HepG2 (cell line): ENCODE measurements at places on chromosomes 4 and X.

- DNase-seq = no peak
Measured at GRCh38 chr4:179292468-179292867, 1850.2 kb upstream of the AGA start.

DNA sequence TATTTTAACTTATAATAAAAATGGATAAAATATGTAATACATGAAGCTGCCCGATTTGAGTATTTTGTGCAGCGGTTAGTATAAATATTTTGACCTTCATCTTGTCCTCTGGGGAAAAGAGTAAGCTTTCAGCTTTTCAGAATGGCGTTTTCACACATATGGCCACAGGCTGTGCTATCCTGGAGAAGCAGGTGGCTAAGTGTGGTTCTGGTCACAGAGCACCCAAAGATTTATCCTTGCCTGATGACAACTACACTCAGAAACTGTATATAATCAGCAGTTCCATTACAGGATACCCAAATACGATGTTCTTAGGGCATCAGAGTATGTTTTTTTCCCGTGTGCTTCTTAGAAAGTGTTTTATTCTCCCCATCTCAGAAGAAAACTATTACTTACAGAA is 42.3 kb upstream of the ANK2 start:
- DNase-seq = no peak

DNA sequence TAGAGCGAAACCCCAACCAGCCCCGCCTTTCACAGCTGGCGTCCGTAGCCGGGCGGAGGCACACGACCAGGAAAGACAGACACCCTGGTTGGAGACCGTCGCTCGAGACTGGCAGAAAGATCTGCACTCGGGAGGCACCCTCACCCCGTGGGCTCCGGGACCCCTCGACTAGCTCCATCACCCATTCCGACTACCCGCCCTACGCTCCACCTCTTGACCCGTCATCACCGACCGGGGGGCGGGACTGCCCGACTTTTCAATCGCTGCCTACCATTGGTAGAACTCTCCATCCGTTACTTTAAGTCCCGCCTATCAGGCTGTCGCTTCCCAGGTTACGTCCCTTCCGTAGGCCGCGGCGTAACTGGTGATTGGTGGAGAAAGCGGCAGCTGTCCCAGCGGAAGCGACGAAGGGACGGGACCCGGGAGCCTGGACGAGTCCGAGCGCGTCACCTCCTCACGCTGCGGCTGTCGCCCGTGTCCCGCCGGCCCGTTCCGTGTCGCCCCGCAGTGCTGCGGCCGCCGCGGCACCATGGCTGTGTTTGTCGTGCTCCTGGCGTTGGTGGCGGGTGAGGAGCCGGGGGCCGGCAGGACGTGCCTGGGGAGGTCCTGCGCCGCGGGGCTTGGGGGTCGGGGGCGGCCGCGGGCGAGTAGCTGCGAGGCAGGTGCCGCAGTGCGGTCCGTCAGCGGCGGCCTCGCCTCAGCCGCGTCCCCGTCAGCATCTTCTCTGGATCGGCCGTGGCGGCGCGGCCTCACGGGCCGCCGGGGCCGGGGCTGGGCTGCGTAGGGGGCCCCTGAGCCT is at the start of gene ATP6AP2:
TSS of gene ATP6AP2 (plus strand) at position 434 of the 799 bp plus-strand sequence. CDS start at position 530, 96 bp downstream.
- peak; percentile 89 for DNase-seq

- DNase-seq = no peak
Measured at GRCh38 chr4:110088670-110089069, 109.7 kb downstream of the ELOVL6 start.

DNA sequence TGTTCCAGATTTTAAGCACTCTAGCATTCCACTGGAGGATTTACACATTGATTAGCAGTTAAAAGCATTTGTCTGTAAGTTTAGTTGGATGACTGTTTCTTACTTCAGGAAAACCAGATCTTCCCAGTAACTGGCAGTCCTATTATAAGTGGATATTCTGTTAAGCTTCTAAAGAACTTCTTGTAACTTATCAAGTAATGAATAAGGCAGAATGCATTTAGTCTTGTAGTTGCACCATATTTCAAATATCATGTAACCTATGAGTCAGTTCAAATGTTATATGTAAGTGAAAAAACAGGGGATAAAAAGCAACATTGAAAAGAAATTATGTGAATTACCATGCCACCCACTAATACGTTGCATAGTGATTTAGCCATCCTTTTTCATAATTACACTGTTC is 30.2 kb upstream of the TENM3 start:
- no peak for DNase-seq

- no peak for DNase-seq
Measured at GRCh38 chr4:81883004-81883403, 411.3 kb upstream of the RASGEF1B start.

- no peak for DNase-seq
Measured at GRCh38 chrX:115583496-115584004, 22.6 kb downstream of the PLS3 start.

DNA sequence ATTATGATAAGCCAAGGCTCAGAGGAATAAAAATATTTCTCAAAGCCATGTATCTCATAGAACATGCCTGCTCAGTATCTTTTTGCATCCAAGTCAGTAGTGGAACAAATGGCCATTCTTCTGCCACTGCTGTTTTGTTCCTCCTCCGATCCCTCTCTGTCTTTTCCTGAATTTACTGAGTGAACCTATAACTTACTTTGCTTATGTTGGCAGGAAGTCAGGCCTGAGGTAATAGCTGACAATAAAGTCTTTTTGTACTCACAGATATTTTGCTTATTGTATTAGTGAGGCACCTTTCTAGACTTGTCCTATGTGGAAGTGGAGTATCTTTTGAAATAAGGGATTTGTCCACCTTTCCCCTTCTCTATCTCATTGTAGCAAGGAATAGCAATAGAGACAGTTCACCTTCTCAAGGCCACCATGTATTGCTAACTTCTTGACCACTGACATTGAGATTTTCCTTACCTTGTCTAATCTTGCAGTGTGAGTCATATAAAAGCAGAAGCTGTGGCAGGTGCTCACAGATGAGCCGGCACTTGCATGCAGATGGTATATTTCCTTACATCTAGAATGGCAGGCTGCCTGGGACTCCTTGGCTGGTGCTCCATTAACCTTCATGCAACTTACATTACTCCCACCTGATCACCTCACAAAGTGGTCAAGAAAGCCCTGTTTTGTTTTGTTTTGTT is 68.2 kb downstream of the AGTR2 start:
- DNase-seq = no peak

- no peak for DNase-seq
Measured at GRCh38 chr4:17356926-17357325, 155.0 kb downstream of the QDPR start.

GRCh38 chr4:61532336-61533000 is 332.3 kb downstream of the ADGRL3 start:
- DNase-seq = no peak
